ENCODE measurements at places on chromosomes 3 and 15. TPM values are rescaled to one million over a fixed set of nuclear protein-coding genes. Genes with fewer than 3 reads are reported as not detected.
A peak's percentile ranks its signal among the peaks of the same experiment; 100 is the strongest.

GRCh38 chr3:116877968-116878367 is 168.4 kb downstream of the TUSC7 start:
- H3K4me1 ChIP-seq: no peaks in the 10 kb centered on the region
- no peaks in the 10 kb centered on the region for H3K27me3 ChIP-seq
- no peak for DNase-seq
- no peak overlapping the region for H3K4me3 ChIP-seq
- no peak overlapping the region for H3K27ac ChIP-seq

DNA sequence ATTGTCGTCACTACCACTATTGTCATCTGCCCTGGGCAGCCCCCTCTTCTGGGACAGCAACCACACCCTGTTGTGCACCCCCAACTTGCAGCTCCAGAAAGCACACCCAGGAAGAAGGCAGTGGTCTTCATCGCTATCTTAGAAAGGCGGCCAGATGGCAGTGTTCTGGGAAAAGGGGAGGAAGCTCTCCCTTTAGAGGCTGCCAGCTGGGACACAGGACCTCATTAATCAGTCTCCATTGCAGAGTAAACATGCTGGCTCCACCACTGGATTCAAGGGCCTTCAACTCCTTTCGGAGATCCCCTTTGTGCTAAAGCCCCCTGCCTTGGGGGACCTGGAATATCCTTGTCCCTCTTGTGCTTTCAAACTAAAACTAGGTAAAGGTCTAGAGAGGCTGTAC is 199.3 kb upstream of the LINGO1 start:
- peaks cover under 1% of the 10 kb centered on the region for H3K27me3 ChIP-seq
- H3K36me3 ChIP-seq: no peaks in the 10 kb centered on the region
- DNase-seq: no peak
- no peak overlapping the region for H3K4me3 ChIP-seq

DNA sequence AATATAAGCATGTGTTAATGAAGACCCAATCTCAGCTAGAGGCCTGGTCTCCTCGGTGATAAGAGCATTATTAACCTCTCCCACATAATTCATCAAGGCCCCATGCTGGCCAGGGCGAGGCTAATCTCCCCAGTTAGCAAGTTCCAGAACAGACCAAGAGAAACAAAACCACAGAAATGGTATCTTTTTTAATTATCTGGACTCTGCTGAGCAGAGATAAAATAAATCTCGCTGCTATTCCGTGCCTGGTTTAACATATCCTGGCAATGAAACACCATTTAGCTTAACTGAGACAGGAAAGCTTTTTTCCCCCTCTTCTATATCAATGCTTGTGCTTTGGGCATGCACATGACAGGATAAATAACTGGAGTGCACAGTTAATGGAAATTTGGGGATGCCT is 72.5 kb upstream of the ARHGEF3 start:
- H3K4me3 ChIP-seq: no peak overlapping the region
- H3K4me1 ChIP-seq: no peaks in the 10 kb centered on the region
- H3K36me3 ChIP-seq: no peaks in the 10 kb centered on the region
- no peak for DNase-seq

DNA sequence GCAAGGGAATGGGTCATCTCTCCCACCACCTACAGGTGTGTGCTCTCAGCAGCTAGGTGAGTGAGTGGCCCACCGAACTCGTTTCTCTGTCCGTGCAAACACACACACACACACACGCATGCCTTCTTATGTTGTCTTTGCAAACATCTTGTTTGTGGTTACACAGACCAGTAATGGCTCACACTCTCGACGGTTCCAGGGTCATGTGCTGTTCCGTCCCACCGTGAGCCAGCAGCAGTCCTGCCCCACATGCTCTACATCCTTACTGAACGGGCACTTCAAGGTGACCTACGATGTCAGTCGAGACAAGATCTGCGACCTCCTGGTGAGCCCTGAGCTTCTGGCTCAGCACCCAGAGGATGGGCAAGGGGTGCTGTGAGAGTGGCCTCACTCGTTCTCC is 4.3 kb downstream of the ITIH1 start:
- peak; percentile 7 for DNase-seq
- no peak overlapping the region for H3K27ac ChIP-seq
- no peaks in the 10 kb centered on the region for H3K36me3 ChIP-seq
- no peaks in the 10 kb centered on the region for H3K27me3 ChIP-seq
- H3K4me3 ChIP-seq: no peak overlapping the region

The CD200 gene
- 19.4 TPM for total RNA-seq

DNA sequence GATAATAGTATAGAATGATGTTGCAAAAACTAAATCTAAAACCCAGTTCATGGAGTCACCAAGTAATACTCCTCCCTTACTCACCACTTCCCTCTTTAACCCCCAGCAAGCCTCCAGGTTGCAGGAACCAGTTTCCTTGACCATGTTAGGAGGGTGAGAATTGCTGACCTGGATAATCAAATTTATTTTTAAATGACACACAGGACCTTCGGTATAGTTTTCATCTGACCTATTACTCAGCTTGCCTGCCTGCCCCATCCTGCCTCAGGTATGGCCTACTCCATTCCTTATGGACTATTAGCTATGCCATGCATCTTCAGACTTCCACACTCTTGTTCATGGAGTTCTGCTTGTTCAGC is 883 bp downstream of the RTP4 start:
- peaks cover 22% of the 10 kb centered on the region for H3K4me1 ChIP-seq
- no peak for DNase-seq

DNA sequence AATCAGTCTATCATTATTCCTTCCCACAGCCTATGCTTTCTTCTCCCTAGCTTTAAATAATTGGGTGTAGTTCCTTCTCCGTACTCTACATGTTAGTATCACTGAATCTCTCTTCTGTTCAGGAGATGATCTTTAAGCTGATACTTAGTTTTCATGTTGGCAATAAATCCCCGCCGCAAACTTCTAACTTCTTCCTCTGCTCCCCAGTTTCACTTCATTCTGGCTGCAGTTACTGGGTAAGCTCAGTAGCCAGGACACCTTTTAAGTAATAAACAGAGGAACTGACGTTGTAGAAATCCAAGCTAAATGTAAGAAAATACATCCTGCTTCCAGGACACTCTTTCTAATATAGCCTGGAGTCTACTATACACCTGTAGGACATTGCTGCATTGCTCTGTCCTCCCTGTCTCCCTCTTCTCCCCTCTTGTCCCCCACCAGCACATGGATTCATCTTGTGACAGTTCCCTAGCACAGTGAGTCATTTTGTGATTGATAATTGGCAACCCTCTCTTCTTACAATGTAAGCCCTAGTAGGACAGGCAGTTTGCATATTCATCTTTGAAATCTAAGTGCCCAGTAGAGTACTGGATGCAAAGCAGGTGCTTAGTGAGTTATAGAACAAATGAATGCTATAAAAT is 598.2 kb downstream of the UNC13C start:
- no peaks in the 10 kb centered on the region for H3K27me3 ChIP-seq
- DNase-seq: no peak
- no peak overlapping the region for H3K4me3 ChIP-seq
- no peak overlapping the region for H3K27ac ChIP-seq

Measured in activated B cell treated with CpG ODN at 0.5 μM for 24 hours (primary cell).